ENCODE measurements at places on chromosomes 12 and 14. TPM values are rescaled to one million over a fixed set of nuclear protein-coding genes. Genes with fewer than 3 reads are reported as not detected.
A peak's percentile ranks its signal among the peaks of the same experiment; 100 is the strongest.

Gene FOXN3
- 67.0 TPM for total RNA-seq

Gene TTC9
- 3.2 TPM for total RNA-seq

GRCh38 chr12:53004178-53004577 is 2.1 kb upstream of the EIF4B start:
- no peak for DNase-seq

- DNase-seq = peak; percentile 40
Measured at GRCh38 chr12:10190558-10191388, 11.9 kb downstream of the TMEM52B start.

- DNase-seq = no peak
Measured at GRCh38 chr14:58119381-58119780, 32.6 kb downstream of the ARMH4 start.

DNA sequence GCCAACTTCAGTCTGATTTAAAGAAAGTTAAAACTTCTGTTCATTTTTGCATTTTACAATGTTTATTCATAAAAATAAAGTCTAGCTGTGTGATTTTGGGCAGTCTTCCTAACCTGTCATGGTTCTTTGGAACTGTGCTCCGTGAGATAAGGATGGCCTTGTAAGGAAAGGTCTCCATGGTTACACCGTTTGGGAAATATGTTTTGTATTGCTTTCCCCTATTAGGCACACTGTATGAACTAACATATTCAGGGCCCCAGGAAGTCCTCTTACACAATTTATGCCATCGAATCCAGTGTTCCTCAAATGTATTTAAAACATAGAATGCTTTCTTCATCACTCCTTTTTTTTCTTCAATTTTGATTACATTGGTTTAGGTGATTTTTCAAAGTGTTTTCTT is 54.5 kb downstream of the APAF1 start:
- no peak for DNase-seq

Gene PIANP
- total RNA-seq = 0.20 TPM

DNA sequence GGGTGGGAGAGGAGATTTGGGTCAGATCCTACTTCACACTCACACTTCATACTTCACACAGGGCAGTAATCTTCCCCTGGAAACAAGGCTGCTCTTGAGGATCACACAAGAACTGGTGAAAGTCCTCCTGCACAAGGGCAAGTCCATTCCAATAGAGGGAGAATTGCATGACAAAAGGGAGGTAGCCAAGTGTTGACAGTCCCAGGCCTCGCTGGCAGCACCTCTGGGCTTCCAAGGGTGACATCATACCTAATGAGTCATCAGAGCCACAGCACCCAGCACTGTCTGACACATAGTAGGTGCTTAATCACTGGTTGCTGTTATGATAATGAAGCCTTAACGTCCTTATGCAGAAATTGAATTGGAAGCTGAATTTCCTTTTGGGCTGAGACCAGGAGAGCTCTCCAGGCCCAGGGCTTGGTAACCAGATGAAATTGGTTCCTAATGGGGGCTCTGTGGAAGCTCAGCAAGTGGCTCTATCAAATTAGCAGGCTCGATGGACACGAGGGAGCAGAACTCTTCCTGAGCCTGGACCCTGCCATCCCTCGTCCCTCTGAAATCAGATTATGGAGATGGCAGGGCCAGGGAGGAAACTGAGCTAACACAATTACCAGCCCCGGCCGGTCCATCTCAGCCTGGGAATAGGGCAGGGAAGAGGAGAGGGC is 58.8 kb upstream of the ACTN1 start:
- no peak for DNase-seq

Gene MEG3
- 0.91 TPM for total RNA-seq

DNA sequence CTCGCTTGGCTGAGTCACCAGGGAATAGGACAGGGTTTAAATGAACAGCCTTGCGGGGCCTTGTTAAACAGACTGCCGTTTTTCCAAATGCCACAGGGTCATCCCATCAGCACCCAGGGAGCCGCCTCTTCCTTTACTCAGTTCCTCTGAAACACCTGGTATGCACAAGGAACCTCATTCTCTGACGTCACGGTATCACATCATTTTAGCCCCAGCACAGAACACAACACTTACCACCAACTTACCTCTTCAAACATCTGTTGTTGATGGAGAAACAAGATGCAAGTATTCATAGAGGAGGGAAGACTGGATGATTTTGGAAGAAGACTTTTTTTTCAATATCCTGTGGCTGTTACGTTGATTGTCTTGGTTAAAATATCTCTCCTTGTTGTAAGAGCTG is 535.3 kb upstream of the TMEM132C start:
- DNase-seq = no peak

GRCh38 chr12:109741286-109741969 is 27.8 kb downstream of the FAM222A start:
- DNase-seq = no peak

Gene PXMP2
- 7.0 TPM for total RNA-seq

- DNase-seq = no peak
Measured at GRCh38 chr14:76434220-76434619, 58.3 kb downstream of the ESRRB start.

- no peak for DNase-seq
Measured at GRCh38 chr12:42486407-42486806, 103.1 kb downstream of the PRICKLE1 start.

DNA sequence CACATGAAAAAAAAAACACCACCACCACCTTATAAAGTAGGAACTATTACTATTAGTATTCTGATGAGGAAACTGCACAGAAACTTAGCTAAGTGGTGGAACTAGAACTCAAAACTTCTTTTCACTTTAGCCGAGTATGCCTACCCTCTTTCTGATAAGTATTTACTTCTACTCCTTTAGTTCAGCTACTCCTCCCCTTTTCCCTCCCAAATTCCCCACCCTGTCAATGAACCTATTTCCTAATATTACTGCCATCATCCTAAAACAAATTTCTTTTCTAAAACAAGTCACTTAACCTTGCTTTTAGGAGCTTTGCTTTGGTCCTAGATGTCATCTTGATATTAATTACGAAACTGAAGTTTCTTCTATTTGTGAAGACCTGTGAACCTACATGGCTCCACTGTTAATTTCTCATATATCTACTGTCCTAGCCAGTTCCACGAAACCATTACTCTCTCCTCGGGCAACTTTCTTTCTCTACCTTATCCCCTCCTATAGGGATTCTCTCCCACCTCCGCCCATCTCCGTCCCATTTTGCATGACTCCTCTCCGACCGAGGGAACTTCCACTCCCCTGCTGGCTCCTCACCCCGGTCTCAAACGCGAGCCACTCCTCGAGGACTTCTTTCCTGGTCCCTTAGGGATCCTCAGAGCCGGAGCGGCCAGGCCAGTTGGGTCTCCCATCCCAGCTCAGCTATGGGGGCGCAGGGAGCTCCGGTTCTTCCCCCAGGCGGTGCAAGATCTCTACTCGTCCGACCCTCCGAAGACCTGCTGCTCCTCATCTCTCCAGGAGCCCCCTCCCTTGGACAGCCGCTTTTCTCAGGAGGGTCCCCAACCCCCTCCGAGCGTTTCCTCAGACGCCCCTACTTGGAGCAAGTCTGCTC is 1.1 kb downstream of the NUMB start:
- no peak for DNase-seq

DNA sequence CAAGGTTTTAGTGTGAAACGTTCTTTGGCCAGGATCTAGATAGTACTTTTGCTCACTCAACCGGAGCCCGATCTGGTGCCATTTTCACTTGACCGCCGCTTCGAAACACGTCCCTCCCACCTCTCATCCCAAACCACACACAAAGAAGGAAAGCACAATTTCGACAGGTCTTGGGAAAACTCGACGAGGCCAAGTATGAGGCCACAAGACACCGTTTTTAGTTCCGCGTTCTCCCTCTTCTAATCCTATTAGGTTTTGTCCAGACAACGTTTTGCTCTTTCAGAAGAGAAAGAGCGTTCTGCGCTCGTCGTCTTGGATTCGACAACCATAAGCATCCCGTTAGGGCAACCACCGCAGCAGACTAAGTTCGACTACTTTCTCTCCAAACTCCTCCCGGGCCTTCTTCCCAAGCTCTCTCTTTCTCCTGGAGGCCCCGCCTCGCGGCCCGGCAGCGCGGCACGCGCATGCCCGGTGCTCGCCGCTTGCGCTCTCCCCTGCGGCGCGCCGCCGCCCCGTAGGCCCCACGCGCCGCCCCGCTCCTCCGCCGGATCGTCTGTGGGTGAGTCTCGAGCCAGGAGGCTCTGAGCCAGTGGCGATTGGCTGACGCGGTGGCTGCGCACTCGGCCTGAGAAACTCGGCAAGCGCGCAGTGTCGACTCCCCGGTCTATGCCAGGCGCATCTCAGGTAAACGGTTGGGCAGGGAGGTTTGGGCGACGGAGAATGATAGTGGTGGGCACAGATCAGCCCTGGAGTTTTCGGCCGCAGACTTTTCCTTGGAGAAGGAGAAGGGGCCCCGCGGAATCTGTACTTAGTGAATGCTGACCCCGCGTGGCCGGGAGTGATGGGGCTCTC is at the start of gene MIPOL1:
Gene MIPOL1, plus strand, starts transcription at position 517 of the 852 bp plus-strand sequence. CDS start 49,952 bp downstream, outside the sequence.
- no peak for DNase-seq

All from activated T-cell treated with anti-CD3 and anti-CD28 coated beads, Interleukin-2, amount 50 U/mL, for 4 hours (primary cell).